ENCODE measurements at places on chromosomes 16 and 17. TPM values are rescaled to one million over a fixed set of nuclear protein-coding genes. Genes with fewer than 3 reads are reported as not detected.
A peak's percentile ranks its signal among the peaks of the same experiment; 100 is the strongest.

- no peaks in the 10 kb centered on the region for H3K27me3 ChIP-seq
- no peak for DNase-seq
- H3K36me3 ChIP-seq = peaks cover 2% of the 10 kb centered on the region
- no peak overlapping the region for H3K4me3 ChIP-seq
Observed at GRCh38 chr17:51231999-51232398, 27.9 kb downstream of the MBTD1 start.

DNA sequence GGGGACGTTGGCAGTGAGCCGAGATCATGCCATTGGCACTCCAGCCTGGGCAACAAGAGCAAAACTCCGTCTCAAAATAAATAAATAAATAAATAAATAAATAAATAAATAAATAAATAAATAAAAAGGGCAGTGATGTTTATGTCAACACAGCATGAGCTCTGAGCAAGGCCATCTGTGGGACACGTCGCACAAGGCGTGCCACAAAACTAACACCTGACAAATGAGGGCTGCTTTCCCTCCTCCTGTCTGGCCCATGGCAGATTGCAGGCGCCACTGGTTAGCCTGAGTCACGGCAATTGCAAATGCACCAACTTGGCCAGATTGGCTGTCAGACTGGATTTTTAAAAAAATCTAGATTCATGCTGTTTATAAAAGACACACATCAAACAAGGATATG, 25.9 kb upstream of the SPNS3 start:
- no peak overlapping the region for H3K4me3 ChIP-seq
- no peaks in the 10 kb centered on the region for H3K4me1 ChIP-seq
- DNase-seq = no peak
- no peak overlapping the region for H3K27ac ChIP-seq
- H3K36me3 ChIP-seq = no peaks in the 10 kb centered on the region

- peaks cover 11% of the 10 kb centered on the region for H3K36me3 ChIP-seq
- H3K4me3 ChIP-seq = no peak overlapping the region
- H3K27me3 ChIP-seq = no peaks in the 10 kb centered on the region
- H3K4me1 ChIP-seq = no peaks in the 10 kb centered on the region
Observed at GRCh38 chr16:69363281-69363717, 11.7 kb upstream of the TMED6 start.

GRCh38 chr17:66371561-66371960, 69.1 kb downstream of the PRKCA start:
- no peak overlapping the region for H3K27ac ChIP-seq
- H3K4me3 ChIP-seq = no peak overlapping the region

DNA sequence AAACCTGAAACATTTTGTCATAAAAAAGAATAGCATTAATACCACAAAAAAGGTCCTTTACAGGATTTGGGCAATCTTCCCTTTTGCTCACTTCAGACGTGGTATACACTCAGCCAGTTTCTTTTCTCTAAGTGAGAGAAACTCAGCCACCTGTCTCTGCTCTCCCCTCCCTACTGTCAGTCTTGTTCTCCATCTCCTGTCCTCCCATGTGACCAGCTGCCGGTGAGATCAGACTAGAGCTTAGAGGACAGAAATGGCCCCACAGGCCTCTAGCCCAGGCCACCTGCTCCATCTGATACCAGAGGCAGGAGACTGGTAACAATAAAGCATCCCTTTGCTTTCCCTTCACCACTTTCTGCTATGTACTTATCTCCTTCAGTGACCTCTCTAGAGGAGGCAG, 34.9 kb downstream of the CMC2 start:
- H3K36me3 ChIP-seq = peaks cover 2% of the 10 kb centered on the region
- no peak for DNase-seq
- no peaks in the 10 kb centered on the region for H3K4me1 ChIP-seq
- no peaks in the 10 kb centered on the region for H3K27me3 ChIP-seq
- H3K4me3 ChIP-seq = no peak overlapping the region

DNA sequence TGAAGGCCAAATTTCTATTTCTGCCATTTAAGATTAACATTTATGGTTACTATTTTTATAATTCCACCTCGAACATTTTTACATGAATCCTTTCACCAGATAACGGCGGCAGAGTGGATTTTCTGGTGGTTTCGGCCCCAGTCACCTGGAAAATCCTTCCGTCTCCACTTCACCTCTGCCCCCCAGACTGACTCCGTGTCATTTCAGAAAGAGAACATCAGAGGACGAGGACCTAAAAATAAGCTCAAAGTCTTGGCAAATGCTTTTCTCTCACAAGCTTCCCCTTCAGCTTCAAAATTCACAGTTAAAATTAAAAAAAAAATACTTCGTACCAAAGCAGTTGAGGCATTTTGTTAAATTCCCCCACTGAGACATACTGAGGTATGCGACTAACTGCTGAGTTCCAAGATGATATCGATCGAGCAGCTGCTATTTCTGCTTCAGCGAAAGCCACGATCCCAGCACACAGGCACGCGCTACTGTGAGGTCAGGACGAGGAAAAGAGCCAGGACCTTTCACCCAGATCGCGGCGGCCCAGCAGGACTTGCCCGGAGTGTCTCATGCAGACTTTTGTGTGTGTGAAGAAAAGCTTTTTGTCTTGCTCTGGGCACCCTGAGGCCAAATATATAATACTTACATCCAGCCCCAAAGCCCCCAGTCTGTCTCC, 36.8 kb downstream of the ASPA start:
- peak; percentile 90 for DNase-seq
- H3K36me3 ChIP-seq = no peaks in the 10 kb centered on the region
- no peak overlapping the region for H3K4me3 ChIP-seq
- H3K27ac ChIP-seq = no peak overlapping the region
- no peaks in the 10 kb centered on the region for H3K27me3 ChIP-seq
- H3K4me1 ChIP-seq = no peaks in the 10 kb centered on the region

DNA sequence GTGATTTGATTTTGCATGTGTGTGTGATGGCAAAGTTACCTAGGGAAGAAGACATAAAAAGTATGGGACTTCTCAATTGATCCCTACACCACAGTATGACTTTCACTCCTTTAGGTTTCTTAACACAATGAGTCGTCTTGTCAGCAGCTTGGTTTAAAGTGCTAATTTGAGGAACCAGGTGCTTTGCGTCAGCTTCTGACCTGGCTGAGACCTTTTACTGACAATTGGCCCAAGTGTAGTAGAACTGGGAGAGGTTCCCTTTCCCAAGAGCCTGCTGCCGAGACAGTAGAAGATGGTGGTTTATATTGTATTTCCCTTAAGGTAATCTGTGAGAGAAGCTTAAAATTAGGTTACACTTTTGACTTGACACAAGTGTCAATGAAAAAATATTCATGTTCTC, 54.9 kb downstream of the LDHD start:
- no peaks in the 10 kb centered on the region for H3K4me1 ChIP-seq
- H3K4me3 ChIP-seq = no peak overlapping the region
- H3K36me3 ChIP-seq = no peaks in the 10 kb centered on the region
- no peak for DNase-seq
- H3K27ac ChIP-seq = no peak overlapping the region

DNA sequence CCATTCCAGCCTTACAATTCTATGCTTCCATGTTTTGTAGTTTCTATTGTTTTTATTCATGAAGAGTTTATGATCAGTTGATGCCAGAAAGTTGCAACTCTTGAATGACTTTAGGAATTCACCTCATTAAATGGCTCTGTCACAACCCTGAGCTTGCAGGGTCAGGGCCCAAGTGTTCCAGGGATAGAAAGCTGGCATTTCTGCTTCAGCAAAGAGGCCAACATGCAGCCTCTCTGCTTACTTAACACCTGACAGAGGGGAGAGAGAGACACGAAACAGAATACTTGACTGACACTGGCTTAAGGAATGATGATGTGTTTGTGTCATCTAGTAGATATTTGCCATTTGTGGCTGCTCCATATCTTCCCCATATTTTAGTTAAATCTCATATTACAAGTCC, 328.1 kb downstream of the CA10 start:
- no peaks in the 10 kb centered on the region for H3K4me1 ChIP-seq
- H3K27me3 ChIP-seq = no peaks in the 10 kb centered on the region

DNA sequence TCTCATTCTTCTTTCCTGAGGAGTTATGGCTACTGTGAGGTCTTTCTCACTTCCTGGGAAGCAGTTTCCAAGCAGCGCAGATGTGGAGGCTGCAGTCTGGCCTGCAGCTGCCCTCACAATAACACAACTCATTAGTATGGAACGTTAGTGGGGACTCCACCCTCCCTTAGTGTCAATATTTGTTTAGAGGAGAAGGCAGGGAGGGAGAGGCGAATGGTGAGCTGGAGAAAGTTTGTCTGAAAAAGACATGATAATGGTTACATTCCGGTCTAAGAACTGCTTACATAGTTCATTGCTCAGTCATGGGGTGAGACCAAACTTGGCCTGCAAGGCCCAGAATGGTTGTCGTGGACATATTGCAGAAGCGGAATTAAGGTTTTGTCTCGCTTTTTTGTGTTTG, 170.2 kb downstream of the HS3ST3B1 start:
- H3K4me3 ChIP-seq = no peak overlapping the region
- no peaks in the 10 kb centered on the region for H3K27me3 ChIP-seq
- no peaks in the 10 kb centered on the region for H3K4me1 ChIP-seq
- H3K27ac ChIP-seq = no peak overlapping the region
- H3K36me3 ChIP-seq = no peaks in the 10 kb centered on the region

DNA sequence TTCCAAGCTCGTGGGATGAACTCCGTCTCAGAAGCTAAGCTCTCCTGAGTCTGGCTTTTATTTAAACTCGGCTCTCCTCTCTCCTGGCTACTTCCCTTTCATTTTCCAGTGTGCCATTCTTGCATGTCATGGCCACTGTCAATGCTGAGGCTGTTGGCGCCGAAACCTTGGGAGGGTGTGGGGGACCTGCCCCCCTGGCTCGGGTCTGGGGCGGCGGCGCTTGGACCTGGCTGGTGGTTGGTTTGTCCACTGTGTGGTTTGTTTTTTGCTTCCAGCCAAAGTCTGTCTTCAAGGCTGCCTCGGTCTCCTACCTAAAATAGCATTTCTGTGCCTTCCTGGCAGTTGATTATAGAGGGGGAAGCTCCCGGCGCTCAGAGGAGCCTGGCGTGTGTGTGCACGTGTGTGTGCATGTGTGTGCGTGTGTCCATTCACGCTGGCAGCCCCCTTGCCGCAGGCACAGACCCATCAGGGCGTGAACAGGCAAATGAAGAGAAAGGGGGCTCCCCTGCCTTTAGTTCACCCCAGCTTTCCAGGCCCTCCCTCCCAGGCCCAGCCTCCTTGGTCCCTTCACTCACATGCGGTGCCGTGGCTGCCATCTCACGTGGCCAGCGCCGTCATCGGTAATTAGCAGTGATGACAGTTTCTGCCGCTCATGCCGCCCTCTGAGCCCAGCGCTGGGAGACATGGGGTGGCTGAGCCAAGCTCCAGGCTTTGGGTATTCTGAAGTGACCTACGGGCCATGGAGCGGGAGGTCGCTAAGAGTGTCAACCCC, 179.9 kb downstream of the SEC14L1 start:
- peak overlapping the region; percentile 44 for H3K4me3 ChIP-seq
- H3K27ac ChIP-seq = peak overlapping the region; percentile 85
- H3K4me1 ChIP-seq = peaks cover 2% of the 10 kb centered on the region
- DNase-seq = peak; percentile 88
- H3K36me3 ChIP-seq = no peaks in the 10 kb centered on the region
- no peaks in the 10 kb centered on the region for H3K27me3 ChIP-seq

Gene LYRM9
- total RNA-seq = 7.8 TPM

Gene CHTF18
- total RNA-seq = 7.1 TPM

Gene KRTAP9-4
- not detected for total RNA-seq

All from aorta (tissue), 5 donors.